ENCODE measurements at places on chromosomes 7 and 10. TPM values are rescaled to one million over a fixed set of nuclear protein-coding genes. Genes with fewer than 3 reads are reported as not detected.

SPAG6 gene
- 4.6 TPM for total RNA-seq

EVX1 gene
- not detected for total RNA-seq

CPVL gene
- 24.8 TPM for total RNA-seq

BRAT1 gene
- total RNA-seq: 20.4 TPM

TUBAL3 gene
- total RNA-seq: 0.09 TPM

SFTPD gene
- total RNA-seq: 1.1 TPM
